ENCODE measurements at places on chromosomes 1 and 21. TPM values are rescaled to one million over a fixed set of nuclear protein-coding genes. Genes with fewer than 3 reads are reported as not detected.

DNA sequence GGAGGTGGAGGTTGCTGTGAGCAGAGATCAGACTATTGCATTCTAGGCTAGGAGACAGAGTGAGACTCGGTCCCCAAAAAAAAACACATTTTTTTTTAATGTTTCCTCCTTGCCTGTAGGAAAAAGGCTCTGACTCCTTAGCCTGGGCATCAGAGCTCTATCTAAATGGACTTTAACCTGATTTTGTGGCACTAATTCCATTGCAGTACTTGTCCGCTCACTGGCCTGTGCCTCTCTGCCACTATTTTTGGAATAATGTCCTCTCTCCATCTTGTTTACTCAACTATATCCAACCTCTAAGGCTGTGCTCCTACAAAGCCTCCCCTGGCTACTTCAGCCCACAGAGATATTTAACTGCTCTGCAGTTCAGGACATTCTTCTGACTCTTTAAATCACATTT is 26.5 kb downstream of the METTL18 start:
- DNase-seq = no peak

GRCh38 chr1:245465666-245466065 is 310.9 kb downstream of the KIF26B start:
- no peak for DNase-seq

DNA sequence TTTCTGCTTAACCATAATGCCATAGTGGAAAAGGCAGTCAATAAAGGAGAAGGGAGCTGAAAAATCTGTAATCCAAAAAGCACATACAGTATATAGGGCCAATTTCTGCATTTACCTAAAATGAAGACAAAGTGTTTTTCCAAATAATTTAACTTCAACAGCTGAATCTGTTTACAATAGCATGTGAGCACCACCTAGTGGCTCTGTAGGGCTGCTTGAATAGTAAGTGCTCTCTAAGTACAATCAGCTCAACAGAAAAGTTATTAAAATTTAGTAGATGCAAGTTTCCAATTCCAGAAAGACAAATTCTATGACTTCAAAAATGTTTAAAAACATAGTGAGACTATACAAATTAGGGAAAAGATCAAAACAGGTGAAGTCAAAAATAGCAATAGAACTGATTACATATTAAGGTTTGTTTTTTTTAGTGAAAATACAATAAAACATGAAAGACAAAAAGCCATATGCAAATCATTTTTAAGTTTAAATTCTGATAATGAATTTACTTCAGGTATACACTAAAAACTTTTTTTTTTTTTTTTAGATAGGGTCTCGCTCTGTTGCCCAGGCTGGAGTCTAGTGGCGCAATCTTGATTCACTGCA is 220.0 kb downstream of the SETD4 start:
- DNase-seq = no peak

DNA sequence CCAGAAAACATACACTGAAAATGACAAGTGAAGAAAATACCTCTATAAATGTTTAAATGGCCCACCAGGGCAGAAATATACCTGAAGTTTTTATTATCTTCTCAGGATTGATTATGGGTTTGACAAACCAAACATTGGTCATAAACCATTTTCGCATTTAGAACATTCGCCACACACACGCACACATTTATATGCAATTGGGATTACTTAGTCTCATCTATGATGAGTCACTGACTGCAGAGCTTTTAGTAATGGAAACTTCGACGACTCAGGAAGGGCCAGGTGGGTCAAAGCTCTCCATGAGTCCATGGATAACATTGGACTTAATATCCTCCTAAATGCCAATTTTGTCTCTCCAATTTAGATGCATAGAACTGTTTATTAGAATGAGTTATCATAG is 16.9 kb downstream of the NRDC start:
- DNase-seq = no peak

DNA sequence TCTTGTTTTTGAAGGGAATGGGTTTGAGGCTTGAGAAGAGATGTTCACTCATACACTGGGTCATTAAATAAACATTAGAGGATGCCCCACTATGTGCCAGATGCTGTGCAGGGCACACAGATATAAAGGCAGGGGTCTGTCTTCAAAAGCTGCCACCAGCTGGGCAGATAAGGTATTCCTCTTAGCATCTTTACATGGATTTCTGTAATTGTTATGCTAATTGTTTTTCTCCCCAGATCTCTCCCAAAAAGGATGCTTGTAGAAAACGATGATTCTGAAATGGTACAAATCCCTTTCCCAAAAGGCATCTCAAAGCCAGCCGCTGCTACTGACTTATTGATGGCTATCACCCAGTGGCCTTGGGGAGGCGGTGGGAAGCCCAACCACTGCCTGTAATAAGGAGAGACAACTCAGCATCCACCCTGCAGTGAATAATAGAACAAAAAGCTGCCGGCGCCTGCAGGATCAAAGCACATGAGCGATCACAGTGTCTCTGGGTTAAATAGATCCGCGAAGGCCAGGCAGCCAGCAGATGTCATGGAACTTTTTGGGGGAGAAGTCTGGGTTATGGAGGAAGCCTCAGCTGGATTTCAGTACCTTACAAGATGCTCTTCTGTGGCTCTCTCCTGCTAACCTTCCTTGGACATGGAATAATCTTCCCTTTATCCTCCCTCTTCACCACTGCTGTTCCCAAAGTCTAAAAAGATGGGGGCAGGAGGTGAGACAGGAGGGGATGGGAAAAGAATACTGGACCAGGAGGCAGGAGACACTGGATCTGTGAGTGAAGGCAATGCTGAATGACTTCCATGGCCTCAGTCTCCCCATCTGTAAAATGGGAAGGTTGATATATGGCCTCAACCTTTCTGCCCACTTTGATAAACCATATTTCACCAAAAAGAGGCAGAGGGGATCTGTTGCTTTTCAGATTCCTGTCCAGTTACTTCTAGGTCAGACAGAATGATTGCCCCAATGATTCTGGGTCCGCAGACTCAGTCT is 54.8 kb upstream of the CD34 start:
- no peak for DNase-seq

DNA sequence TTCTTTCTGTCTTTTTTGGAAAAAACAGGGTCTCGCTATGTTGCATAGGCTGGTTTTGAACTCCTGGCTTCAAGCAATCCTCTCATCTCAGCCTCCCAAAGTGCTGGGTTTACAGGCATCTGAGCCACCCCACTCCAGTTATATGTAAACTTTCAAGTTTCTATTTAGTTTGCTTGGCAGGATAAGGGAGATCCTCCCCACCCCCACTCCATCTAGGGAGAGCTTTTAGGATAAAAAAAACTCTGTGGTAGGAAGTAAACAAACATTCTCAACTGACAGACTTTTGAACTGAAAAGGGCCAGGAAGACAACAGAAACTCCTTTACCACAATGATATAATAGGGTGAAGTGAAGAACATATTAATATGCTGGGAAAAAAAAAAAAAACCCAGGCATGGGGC is 41.0 kb upstream of the ZNF326 start:
- no peak for DNase-seq

- no peak for DNase-seq
Observed at GRCh38 chr1:216788671-216789070, 65.4 kb upstream of the ESRRG start.

DNA sequence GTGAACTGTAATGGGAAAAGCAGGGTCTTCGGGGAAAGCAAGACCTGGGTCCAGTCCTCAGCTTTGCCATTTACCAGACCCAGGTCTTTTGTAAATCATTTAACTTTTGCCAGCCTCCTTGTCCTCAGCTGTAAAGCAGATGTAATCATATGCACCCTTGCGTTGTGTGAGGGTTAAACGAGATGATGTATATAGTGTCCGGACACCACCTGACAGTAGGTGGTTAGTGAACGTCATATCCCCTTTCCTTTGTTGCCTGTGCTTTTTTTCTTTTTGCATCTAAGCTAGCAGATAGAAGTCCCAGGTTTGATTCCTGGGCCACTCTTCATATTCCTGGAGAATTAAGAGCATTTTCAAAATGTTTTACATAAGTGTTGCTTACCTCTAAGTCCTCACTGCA is 28.5 kb downstream of the IL12RB2 start:
- no peak for DNase-seq

RHEX gene
- total RNA-seq = not detected

CYYR1 gene
- 13.6 TPM for total RNA-seq

PTPRF gene
- 192 TPM for total RNA-seq

Measured in H9 (cell line).